ENCODE measurements at places on chromosomes 6 and 20.

- DNase-seq, result no peak
Measured at GRCh38 chr6:155235087-155235486, 28.7 kb upstream of the CLDN20 start.

- no peak for DNase-seq
Measured at GRCh38 chr20:50885781-50886180, 45.5 kb downstream of the ADNP start.

DNA sequence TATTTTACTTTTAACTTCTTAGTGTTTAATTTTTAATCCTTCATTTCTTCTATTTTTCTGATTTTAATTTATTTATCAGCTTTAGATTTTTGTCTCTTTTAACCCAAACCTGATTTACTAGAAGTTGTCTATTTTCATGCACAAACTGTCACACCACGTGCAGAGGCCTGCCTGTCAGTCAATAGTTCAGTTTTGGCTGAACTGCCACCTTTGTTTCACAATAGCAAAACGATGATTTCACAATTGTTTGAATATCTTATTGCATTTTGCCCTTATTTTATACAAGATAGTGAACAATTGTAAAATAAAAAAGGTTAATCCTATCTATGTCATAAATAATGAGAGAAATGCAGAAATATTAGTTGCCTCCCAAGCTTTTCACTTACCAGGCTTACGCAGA, 24.0 kb upstream of the PPP1R3G start:
- no peak for DNase-seq

DNA sequence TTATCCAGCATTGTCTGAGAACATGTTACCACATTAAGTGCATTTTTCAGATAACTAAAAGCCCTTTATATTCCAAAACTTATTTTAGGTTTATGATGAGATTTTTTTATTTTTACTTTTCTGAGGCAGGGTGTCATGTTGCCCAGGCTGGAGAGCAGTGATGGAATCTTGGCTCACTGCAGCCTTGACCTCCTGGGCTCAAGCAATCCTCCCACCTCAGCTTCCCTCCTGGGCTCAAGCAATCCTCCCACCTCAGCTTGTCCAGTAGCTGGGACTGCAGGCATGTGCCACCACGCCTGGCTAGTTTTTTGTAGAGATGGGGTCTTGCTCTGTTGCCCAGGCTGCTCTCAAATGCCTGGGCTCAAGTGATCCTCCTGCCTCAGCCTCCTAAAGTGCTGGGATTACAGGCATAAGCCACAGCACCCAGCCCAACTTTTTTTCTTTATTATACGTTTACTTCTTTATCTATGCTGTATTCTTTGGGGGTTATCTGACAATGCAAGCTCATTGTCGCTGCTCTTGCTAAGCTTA, 6.2 kb downstream of the DYNLT1 start:
- DNase-seq, result no peak

DNA sequence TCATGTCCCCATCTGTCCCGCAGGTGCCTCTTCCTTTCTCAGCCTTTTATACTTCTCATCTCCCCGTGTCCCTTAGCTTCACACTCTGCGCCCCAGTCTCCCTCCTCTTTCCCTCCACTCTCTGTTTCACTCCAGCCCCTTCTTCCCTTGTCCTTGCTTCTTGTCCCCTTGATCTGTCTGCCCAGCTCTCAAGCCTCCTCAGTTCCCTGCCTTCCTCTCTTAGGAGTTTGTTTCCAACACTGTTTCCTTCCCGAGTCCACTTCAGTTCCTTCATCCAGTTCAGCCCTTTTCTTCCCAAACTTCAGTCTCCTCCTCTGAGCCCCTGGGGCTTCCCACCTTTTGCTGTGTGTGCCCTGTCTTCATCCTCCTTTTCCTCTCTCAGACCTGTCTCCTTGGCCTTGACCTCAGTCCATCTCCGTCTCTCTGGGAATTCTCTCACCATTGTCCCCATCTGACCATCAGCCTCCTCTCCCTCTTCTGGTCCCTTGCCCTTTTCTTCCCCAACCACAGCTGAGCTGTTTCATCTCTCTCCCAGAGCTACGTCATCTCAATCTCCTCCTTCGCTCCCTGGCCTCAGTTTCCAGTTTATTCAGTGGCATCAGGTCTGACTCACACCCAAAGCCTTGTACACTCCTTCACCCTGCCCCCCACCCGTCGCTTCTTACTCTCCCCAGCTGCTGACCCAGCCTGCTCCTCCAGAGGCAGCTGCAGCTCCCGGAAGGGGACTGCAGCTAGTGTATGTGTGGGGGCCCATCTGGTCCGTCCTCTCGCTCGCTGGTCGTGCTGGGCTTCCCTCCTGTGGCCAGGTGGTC, 2.7 kb upstream of the DDR1 start:
- no peak for DNase-seq

DNA sequence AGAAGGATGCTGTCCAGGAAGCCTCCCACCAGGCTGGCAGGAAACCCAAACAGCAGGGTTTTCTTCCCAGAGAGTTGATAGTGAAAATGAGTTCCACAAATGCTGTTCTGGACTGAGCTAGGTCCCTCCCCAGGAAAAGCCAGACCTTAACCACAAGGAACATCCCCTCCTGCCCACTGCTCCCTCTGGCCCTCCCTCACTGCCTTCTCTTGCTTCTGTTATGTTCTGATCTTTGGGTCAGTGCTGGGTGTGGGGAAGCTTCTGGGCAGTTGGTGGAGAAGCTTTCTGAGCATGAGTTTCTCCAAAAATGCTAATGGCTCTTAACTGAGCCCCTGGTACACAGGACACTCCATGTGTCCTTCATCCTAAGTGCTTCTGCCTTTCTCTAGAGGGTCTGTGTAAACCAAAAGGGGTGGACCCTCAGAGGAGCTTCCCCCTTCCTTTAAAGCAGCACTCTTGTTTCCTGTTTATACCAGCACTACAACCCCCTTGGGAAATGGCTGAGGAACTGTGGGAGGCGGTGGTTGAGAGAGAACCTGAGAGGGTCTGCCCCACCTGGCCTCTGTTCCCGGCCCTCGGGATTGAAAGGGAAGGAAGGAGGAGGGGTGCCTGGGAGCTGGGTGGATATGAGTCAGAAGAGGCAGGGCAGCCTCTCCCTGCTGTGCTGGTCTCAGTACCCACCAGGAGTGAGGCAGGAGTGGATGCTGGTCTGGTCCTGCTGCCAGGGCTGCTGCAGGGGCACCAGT, 42.0 kb downstream of the CDS2 start:
- DNase-seq, result no peak

Data from Right ventricle myocardium inferior (tissue), 1 donor.